ENCODE measurements at places on chromosomes 13 and 19.

GRCh38 chr13:60931858-60932546 is 483.6 kb downstream of the PCDH20 start:
- H3K4me3 ChIP-seq = no peak overlapping the region
- no peak for DNase-seq
- H3K4me1 ChIP-seq = no peaks in the 10 kb centered on the region

DNA sequence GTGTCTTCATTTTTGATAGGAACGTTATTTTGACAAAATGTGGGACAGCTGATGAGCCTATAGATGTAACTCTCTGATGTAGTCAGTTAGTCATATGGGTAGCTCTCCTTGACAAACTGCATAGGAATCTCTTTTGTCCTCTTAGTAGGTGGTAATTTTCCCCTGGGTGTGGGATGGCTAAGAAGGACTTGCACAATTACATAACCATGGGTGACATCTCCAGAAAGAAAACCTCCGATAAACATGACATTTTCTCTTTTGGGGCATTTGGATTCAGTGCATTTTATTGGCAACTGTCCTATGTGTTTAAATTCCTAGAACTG is 41.8 kb downstream of the IGFL3 start:
- no peak overlapping the region for H3K27ac ChIP-seq
- no peak overlapping the region for H3K4me3 ChIP-seq
- no peak for DNase-seq
- H3K4me1 ChIP-seq = no peaks in the 10 kb centered on the region
- H3K27me3 ChIP-seq = peaks cover 55% of the 10 kb centered on the region

DNA sequence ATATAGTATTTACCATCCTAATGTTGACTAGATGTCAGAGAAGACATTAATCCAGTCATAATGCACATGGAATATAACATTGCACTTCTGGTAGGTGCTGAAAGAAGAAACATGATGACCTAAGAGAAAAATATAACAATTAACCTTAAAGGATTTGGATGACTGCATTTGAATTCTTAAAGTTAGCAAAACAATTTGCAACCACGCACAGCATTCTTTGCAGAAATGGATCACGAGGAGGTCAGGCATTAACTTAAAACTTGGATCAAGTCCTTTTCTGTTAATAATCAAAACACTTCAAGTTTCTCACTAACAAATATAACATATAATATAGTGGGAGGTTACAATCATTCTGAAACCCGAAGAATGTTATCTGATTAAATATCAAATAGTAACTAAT is 525.0 kb upstream of the SLITRK6 start:
- H3K27me3 ChIP-seq = no peaks in the 10 kb centered on the region
- H3K36me3 ChIP-seq = no peaks in the 10 kb centered on the region
- H3K4me1 ChIP-seq = no peaks in the 10 kb centered on the region
- no peak overlapping the region for H3K27ac ChIP-seq
- no peak for DNase-seq

DNA sequence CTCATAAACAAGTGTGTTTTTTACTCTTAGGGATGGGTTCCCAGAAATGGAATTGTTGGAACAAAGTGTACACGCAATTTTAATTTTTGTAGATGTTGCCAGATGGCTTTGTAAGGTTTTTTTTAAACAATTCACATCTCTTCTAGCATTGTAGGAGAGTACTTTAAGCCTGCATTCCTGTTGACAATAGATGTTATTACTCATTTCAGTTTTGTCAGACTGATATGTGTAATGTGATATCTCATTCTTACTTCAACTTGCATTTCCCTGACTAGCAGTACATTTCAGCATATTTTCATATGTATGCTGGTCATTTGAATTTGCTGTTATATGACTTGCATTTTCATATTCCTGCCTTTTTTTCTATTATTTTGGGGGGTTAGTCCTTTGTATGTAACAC is 186.6 kb upstream of the SLITRK6 start:
- H3K4me1 ChIP-seq = no peaks in the 10 kb centered on the region
- no peak overlapping the region for H3K27ac ChIP-seq
- no peak overlapping the region for H3K4me3 ChIP-seq
- no peaks in the 10 kb centered on the region for H3K36me3 ChIP-seq
- DNase-seq = no peak

DNA sequence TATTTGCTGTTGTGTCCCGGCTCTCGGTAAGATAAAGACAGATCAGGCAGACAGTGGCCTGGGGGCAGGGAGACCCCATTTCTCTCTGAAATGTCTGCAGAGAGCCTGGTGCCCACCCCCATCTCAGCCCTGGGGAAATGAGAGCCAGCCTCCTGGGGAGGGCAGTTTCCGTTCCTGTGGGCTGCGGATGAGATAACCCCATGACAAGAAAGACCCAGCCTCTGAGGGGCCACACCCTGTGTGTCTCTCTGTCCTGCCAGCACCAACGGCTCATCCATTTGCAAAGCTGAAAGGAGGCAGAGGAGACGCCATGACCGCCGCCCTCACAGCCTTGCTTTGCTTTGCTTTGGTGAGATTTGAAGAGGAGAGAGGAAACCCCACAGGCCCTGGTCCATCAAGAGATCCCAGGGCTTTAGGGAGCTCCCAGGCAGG is 28.1 kb upstream of the KIR3DL3 start:
- no peak for DNase-seq
- H3K4me3 ChIP-seq = peak overlapping the region; percentile 41
- H3K27ac ChIP-seq = no peak overlapping the region

DNA sequence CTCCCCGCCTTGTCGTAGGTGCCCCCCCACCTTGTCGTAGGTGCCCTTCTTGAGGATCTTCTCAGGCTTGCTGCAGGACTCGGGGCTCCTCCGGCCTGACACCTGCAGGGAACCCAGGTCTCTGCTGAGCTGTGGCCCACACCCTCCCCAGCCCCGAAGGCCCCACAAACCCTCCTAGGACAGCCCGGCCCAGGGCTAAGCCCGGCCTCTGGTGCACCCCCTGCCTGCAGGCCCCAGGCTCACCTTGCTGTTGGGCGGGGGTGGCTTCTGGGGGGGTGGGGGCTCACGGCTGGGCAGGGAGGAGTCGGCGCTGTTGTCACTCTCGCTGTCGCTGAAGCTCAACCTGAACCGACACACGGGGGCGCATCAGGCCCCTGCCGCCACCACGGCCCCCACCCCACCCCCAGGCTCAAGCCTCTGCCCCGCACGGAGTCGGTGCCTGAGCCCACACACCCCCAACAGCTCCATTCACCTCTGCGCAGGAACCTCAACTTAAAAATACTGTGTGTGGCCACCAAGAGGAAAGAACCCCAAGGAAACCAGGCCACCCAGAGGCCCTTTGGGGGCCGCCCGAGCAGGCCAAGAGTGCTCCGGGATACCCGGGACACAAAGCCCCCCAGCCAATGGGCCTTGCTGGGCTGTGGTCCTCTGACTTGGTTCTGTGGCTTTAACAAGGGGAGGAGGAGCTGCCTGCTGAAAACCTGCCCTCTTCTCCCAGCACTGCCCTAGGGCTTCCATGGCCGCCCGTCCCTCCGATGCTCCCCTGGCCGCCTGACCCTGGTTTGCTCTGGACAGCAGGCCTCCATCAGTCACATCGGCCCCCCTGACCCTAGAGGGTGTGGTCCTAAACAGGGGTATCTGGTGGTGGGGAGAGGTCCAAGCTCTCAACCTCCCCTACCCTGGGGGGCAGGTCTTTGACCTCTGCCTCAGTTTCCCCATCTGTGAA is 65.8 kb downstream of the MLLT1 start:
- H3K4me3 ChIP-seq = no peak overlapping the region
- no peaks in the 10 kb centered on the region for H3K4me1 ChIP-seq
- DNase-seq = no peak

DNA sequence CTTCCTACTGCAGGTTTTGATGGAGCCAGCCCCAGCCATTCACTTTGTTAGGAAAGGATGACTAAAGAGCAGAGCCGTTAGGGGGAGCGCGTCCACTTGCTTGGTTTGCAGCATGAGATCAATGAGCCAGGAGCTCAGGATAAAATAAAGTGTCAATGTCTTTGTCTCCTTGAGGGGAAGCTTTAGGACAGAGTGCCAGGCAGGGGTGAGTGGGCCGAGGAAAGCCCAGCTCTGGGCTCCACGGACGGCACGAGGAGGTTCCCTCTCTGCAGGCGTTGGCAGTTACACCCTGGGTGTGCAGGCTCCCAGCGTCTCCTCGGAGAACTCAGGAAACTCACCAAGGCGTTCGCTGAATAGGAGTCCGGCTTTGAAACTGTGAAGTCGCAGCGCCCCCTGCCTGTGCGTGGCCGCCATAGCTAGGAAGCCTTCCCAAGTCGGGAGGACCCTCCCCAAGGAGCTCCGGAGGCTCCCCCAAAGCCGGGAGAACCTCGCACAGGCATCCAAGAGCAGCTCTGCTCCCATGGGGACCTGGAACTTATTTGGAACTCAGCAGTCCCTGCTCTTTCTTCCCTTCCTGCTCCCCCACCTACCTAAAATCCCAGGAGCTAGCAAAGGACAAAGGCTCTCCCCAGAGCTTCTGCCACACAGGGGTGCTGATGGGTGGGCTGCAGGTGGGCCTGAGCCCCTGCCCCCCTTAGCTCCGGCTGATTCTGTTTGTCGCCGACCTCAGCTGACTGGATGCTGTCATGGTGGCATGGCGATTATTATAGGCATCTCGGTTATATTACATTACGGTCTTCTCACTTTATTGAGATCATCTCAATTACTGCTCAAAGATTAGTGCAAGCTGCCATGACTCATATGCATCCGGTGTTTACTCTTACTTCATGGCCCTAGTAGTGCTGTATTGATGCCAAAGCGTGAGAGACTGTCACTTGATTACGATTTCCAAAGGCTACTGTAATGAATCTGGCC is 34.4 kb downstream of the GSX1 start:
- peaks cover 11% of the 10 kb centered on the region for H3K4me1 ChIP-seq
- H3K27me3 ChIP-seq = peaks cover 65% of the 10 kb centered on the region
- no peaks in the 10 kb centered on the region for H3K36me3 ChIP-seq
- no peak overlapping the region for H3K27ac ChIP-seq

GRCh38 chr19:734716-735115 is 16.2 kb upstream of the MISP start:
- H3K36me3 ChIP-seq = no peaks in the 10 kb centered on the region
- H3K4me3 ChIP-seq = no peak overlapping the region
- H3K27ac ChIP-seq = no peak overlapping the region

GRCh38 chr13:102571075-102571474 is 25.7 kb upstream of the TPP2 start:
- H3K4me3 ChIP-seq = no peak overlapping the region
- no peak for DNase-seq
- peaks cover 32% of the 10 kb centered on the region for H3K27me3 ChIP-seq
- H3K27ac ChIP-seq = no peak overlapping the region

DNA sequence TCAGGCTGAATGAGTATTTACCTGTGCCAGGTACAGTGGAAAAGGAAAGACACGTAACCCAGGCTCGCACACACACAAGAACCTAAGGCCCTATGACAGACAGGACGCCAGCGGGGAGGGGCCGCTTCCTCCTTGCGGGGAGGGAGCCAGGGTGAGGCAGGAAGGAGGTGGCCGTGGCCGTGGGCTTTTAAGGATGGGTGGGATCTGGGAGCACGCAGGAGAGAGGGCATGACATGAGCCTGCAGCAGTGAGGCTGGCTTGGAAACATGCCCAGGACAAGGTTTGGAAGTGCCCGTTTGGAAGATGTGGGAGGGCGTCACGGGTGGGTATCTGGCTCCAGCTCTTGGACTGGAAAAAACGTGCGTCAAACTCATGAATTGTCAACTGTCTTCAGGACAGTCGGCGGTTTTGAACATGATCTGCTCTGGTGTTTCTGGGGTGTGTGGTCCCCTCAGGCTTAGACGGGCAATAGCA is 20.1 kb downstream of the SH3GL1 start:
- H3K4me1 ChIP-seq = peaks cover 70% of the 10 kb centered on the region
- peak overlapping the region; percentile 95 for H3K27ac ChIP-seq
- peak; percentile 75 for DNase-seq
- H3K27me3 ChIP-seq = no peaks in the 10 kb centered on the region
- peaks cover 23% of the 10 kb centered on the region for H3K36me3 ChIP-seq

- no peak overlapping the region for H3K4me3 ChIP-seq
- no peak for DNase-seq
- H3K27ac ChIP-seq = no peak overlapping the region
Measured at GRCh38 chr13:31314961-31315360, 115.2 kb downstream of the B3GLCT start.

DNA sequence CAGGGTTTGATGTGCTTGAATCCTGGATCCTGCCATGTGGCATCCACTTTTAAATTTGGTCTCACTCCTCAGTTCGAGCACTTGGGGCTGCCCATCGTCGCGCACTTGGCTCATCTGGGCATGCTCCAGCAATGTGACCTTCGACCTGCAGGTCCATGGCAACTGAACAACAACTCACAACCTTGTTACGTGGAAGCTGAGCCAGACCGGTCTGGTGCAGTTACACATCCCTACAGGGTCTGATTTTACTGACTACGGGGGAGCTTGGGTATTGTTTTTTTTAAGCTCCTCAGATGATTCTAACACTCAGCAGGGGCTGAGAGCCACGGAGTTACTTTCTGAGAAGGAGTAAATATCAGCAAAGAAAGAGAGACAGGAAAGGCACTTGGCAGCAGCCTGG is 769.6 kb downstream of the UQCRFS1 start:
- DNase-seq = no peak
- H3K27ac ChIP-seq = no peak overlapping the region
- no peaks in the 10 kb centered on the region for H3K27me3 ChIP-seq
- H3K4me3 ChIP-seq = no peak overlapping the region
- H3K4me1 ChIP-seq = no peaks in the 10 kb centered on the region

DNA sequence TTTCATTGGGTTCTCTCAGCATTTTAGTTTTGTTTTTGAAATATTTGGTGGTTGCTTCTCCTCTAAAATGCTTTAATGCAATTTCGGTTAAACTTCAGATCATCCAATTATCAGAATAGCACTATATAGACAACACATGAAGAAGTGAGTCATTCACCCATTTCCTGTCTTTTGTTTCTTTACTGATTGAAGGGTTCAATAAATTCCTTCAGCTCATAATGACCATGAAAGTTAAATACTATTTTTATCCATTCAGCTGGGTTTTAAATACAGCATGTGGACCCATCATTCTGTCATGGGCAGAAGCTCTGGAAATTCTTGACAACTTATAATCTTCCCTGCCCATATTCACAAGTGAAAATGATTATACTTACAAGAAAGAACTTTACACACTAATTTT is 187.2 kb downstream of the ITGBL1 start:
- H3K4me3 ChIP-seq = no peak overlapping the region
- DNase-seq = no peak
- H3K27me3 ChIP-seq = peaks cover 1% of the 10 kb centered on the region
- H3K36me3 ChIP-seq = no peaks in the 10 kb centered on the region

All from activated CD4-positive, alpha-beta memory T cell treated with anti-CD3 and anti-CD28 coated beads, Interleukin-2, amount 10 ng/mL, durations not matched to agents 7 days and 5 days (primary cell).